ENCODE measurements at places on chromosomes 2 and 18.

GRCh38 chr2:138016351-138017087, 52.2 kb downstream of the HNMT start:
- DNase-seq = no peak

DNA sequence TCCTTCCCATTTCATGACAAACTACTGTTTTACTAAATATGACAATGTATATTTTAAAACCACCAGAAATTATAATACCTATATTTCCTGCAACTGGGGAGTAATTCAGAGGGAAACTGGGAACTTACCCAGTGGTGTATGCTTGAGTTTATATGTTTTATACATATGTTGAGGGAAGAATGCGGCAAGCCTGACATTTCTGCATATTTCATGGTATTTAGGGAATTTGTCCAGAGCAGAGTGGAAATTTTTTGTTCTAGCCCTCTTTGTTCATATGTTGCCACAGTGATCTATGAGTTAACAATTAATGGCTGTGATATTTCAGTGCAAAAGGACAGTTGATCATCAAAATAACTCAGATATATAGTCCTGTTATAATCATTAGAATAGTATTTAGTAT, 230.8 kb upstream of the VWC2L start:
- DNase-seq = no peak

DNA sequence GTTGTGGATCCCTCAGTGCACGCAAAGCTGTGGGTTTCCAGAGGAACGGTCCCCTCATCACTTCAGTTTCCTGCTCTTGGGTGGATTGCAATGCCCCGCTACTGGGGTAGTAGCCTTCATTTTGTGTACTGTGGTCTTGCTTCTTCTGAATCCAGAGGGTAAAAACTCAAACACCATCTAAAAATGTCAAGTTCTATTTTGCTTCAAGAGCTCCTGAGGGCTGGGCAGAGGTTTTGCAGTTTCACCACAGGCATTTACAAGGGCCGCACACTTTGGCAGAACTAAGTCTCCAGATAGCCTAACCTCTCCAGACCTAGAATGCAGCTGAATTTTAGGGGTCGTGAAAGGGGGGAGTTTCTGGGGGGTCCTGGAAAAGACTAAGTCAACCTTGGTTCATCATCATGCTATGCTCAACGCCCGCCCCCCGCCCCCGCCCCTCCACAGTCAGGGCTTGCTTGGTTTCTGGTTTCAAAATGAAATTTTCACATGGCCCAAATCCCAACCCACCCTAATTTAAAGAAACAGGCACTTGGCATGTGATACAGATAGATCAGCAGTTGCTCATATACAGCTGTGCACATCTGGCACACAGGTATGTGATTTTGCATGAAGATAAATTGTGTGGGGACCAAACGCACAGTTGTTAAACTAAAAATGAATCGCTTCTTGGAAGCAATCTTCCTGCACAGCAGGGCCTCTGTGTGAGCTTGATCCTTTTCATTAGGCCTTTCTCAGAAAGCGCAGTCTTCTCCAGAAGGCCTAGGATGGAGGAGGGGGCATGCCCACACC, 329.6 kb downstream of the OSR1 start:
- no peak for DNase-seq

- no peak for DNase-seq
Observed at GRCh38 chr2:209988010-209988409, 14.4 kb upstream of the RPE start.

DNA sequence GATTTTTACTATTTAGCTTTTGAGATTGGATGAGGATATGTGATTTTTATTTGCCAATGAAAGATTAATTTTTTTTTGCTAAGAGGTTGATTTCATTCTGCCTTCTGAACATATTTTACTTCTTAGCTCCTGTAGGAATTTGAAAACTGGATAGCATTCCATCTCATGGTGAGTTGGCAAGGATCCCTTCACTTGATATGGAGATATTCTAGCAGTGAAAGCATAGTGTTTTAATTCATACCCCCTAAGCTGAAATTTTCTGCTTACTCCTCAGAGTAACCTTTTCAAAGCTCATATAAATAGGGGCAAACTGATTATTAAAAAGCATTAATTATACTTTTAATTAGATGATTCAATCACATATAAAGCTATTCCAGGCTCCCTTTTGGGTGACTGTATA, 61.0 kb upstream of the KCNJ3 start:
- DNase-seq = no peak

- DNase-seq = no peak
Observed at GRCh38 chr2:42917425-42917927, 125.1 kb upstream of the HAAO start.

DNA sequence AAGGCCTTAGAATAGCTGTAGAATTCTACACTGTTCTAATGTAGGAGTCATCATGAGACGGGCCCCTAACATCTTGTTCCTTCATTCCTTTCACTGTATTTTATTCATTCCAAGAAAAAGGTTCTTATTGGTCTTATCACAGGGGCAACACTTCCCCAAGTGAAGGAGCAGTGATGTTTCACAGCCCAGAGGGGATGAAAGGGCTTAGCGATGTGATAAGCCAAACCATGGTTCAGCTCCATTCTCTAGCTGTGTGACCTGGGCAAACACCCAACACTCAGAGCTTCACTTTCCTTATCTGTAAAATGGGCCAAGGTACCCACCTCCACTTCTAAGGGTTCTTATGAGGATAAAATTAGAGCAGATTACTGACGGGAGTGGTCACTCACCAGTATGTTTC, 25.4 kb upstream of the HS6ST1 start:
- no peak for DNase-seq

DNA sequence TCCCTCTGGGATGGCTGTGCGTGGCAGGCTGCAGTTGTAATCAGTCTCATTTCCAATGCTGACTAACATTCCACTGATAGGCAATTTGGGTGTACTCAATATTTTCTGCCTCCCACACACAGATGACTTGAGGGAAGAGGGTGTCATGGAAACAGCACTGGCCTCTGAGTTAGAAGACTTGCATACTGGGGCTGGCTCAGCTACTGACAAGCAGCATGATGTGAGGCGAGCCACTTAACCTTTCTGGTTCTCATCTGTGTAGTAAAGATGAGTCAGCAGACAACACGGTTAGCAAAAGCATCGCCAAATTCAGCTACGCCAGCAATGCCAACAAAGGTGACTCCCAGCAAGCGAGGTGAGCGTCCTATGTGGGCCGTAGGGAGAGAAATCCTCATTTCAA, 73.5 kb downstream of the COLEC12 start:
- DNase-seq = no peak
